ENCODE measurements at places on chromosomes 6 and 20.

DNA sequence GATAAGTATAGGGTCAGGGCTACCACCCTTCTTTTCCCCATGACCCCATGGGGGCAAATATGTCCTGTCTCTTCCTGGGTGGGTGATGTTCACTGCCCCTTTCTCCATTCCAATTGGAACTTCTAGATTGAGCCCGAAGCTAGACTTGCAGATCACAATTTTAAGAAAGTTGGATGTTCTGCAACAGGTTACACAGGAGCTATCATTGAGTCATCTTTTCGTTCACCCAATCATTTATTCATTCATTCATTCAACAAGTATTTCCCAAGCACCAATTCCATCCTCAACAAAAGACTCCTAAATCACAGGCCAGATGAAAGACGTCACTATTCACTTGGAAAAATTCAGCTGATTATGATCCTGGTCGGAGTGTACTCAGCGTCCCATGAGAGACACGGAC, 71.0 kb upstream of the FOXP4 start:
- no peak for DNase-seq

GRCh38 chr20:45890077-45890984, 677 bp downstream of the NEURL2 start:
- no peak for DNase-seq

DNA sequence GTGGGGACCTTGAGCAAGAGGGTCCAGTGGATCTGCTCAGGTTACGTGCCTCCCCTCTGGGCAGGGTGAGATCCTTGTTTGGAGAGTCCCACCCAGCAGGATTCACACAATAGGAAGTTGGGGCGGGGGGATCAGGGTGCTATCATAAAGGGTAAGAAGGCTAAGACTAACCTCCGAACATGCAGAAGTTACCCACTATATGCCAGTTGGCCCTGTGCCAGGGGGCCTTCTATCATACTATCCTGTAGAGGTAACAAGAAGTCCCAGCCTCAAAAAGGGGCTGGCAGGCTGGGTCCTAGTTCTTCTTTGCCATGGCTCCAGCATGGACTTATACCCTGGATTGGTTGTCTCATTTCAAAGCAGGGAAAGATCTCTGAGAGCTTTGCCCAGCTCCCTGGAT, 94.1 kb downstream of the CDH26 start:
- DNase-seq = no peak

GRCh38 chr6:105733556-105734162, 330.8 kb upstream of the PREP start:
- DNase-seq = no peak

DNA sequence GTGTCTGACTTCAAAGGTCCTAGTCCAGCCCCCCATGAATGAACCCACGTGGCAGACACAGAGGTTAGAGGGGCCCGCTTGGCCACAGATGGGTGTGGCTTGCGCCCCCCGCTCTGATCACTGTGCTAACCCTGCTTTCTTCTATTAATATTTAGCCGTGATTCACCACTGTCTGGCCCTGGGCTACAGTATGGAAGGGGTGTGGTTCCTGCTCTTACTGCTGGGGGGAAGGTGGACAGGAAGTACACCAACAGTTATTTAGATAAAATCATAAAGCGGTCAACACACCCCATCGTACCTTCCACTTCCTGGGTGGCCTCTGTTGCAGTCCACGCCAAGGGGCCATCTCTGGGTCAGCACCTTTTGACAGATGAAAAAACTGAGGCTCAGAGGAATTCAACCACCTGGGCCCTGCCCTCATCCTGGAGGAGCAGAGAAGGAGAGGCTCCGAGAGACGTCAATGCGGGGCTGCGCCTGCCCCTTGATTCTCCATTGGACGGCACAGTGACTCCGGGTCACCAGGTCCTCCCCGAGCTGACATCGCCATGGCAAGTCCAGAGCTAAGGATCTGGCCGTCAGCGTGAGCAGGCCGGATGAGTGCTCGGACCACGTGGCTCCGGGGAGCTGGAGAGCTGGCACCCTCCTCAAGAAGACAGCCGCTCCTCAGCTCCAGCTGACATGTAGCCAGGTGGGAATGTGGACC, 206.3 kb downstream of the PREX1 start:
- DNase-seq = no peak

- DNase-seq = no peak
These were observed 102.2 kb upstream of the SASH1 start for GRCh38 chr6:148240461-148240840.

DNA sequence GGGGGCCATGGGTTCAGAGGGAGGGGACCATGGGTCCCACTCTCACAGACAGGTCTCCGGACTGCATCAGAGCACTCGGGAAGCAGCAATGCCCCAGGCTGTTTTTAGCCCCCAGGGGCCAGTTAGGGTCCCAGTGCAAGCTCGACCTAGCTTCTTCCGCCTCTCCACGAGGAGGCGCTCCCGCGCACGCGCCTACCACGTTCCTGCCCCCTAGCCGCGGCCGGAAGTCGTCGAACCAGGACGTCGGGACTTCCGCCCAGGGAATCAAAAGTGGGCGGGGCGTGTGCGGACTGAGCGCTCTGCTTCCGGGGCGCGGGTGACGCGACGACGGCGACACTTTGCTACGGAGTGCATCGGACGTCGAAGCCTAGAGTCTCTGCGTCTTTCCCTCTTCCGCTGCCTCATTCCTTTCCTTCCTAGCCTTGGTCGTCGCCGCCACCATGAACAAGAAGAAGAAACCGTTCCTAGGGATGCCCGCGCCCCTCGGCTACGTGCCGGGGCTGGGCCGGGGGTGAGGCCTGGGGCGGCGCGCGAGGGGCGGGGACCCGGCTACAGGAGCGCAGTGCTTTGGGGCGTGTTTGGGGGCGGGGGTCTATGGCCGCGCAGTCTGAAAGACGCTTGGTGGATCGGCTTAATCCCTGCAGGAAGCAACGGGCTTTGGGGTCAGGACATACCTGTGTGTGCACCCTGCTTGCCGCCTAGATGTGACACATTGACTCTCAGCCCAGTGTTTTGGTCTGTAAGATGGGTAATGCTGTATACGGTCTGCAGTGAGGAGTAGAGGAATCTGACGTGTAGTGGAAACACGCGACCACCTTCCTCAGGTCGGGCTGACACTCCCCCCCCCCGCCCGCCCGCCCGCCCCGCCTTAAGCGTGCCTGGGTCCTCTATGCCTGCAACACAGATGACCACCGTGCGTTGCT, at the start of gene PRPF6:
TSS of gene PRPF6 (plus strand) at position 327 of the 923 bp plus-strand sequence. CDS start at position 441, 114 bp downstream.
- peak; percentile 86 for DNase-seq

DNA sequence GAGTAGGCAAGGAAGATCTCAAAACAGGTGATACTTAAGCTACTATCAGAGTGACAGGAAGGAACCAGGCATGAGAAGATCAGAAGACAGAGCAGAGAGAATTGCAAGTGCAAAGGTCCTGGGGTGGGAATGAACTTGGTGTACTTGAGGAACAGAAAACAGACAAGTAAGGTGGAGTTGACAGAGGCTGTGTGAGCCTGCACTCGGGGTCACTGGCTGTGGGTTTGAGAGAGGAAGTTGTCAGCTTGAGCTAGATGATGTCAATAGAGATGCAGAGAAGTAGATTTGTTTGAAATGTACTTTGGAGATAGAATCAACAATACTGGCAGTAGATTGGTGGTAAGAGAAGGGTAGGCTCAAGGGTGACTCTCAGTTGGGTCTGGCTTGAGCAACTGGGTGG, 209.5 kb downstream of the CLIC5 start:
- DNase-seq = no peak

DNA sequence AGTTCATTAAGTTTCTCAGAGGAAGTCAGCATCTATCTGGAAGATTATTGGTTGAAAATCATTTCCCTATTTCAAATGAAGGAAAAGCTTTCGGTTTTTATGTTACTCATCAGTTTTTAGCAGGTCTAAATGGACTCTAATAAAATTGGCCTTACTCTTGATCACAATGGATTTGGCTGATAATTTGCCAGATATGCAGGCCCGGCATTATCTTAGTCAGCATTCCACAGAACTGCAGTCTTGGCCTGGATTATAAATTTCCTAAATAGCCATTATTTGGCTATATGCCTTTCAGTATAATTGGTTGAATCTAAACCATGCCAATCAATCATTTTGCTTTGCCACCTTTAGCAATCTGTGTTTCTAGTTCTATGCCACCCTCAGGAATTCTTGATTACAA, 91.7 kb upstream of the KCNQ5 start:
- DNase-seq = no peak

- no peak for DNase-seq
These were observed 327.4 kb downstream of the KIF16B start for GRCh38 chr20:16245879-16246278.

GRCh38 chr20:38091441-38092216, 58.1 kb downstream of the RPRD1B start:
- DNase-seq = no peak

DNA sequence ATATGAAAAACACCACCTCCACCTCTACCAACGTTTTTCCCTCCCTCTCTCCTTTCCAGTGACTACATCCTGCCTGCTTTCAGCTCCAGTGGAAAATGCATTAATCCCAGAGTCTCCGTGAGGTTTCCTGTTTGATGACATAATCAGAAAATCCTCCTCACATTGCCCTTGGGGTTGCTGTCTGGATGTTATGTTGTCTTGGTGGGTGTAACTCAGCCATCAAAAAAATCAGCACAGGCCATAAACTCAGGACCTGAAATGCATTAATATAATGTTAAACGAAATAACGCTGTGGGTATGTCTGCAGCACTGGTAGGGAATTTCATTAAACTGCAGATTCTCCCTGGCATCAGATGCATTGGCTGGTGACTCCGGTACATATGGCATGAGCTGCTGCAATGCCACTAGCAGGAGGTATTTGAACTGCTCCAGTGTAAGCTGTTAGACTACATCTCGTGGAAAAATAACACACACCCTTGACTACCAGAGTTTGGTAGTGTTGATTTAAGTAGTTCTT, 297.8 kb downstream of the PRL start:
- no peak for DNase-seq
